Activated CD8-positive, alpha-beta memory T cell treated with anti-CD3 and anti-CD28 coated beads for 1 hour (primary cell): ENCODE measurements at places on chromosomes 6 and 20.

- DNase-seq: no peak
Measured at GRCh38 chr20:64247970-64248841, 7.3 kb upstream of the PCMTD2 start.

DNA sequence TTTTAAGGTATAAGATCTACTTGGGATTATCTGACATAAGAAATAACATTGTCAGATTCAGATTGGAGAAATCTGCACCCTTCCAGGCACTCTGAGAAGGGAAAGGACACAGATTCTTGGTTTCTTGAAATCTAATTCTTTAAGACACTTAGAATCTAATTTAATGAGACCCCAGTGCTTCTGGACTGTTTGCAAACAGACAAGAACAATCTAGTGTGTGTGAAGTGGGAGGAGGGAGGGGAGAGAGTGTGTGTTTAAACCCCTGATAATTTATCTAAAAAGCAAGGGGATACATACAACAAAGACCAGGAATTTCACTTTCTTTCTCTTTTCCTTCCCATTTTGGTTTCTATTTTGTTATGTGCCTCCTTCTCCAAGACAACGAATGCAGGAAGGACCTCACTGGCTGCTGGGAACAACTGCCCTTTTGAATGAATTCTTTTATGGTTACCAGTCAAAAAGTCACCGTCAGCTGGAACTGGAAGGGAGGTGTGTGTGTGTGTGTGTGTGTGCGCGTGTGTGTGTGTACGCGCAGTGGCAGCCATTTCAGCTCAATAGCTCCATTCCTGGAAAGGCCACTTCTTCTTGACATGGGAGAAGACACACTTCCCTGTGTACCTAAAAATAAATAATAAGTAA, 129.4 kb downstream of the BCAS1 start:
- no peak for DNase-seq

- DNase-seq: no peak
Measured at GRCh38 chr6:110232450-110232849, 52.2 kb downstream of the CDC40 start.

GRCh38 chr6:167733740-167734661, 92.7 kb upstream of the AFDN start:
- DNase-seq: no peak

DNA sequence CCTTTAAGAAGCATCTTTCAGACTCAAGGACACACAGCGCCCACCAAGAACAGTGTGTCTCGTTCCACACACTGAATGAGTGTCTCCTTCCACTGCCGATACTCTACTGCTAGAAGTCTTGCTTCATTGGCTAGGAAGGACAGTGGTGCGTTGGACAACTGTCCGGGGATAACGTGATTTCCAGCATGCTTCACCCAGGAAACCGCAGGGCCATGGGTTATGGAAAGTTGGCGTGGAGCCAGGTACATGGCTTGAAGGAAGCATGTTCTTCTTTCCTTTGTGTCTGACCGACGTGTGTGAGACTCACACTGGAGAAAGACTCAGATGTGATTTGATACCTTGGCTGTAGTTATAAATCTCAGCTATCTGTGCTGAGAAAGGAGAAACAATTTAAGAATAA, 73.2 kb downstream of the SMOC2 start:
- DNase-seq: no peak
